ENCODE measurements at places on chromosomes 4 and X.

- DNase-seq: no peak
Measured at GRCh38 chr4:179095585-179096221, 1653.5 kb upstream of the AGA start.

GRCh38 chr4:170089274-170089667 lies 485 bp downstream of the AADAT start:
- peak; percentile 52 for DNase-seq

DNA sequence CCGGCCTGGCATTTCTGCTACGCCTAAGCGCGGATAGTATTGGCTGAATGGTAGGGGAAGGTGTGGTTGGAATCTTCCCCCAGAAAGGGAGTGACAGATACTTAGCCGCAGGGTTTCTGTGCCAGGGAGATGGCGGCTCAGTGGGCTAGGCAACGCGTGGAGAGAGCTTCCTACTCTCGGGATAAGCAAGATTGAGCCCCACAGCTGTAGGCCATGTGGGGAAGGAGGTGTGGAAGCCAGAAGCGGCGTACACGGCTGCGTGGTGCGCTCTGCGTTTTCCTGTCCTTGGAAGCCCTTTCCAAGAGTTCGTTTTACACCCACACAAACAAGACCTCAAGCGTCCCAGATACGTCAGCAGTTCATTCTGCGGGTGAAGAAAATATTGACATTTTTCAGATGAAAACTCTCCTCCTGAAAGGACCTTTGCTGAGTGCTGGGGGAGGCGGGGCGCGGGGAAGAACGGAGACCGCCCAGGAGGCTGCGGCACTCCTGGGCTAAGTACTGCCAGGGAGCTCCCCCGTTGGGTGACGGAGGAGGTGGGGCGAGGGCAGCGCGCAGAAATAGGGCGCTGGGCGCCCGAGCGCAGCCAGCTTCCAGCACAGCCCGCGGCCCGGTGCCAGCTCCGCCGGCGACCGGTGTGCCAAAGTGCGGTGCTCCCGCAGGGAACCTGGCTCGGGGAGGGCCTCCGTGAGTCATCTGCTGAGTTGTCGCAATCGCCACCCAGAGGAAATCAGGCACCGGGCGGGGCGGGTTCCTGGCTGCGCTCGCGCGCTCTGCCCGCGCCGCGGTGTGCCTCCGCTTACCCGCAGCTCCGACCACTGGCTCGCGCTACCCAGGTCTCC lies at the start of gene GPAT3:
GPAT3 (plus strand) TSS at position 589 of the 842 bp plus-strand sequence. CDS start 515 bp downstream, outside the sequence.
- DNase-seq: peak; percentile 53

GRCh38 chr4:24282446-24282845 lies 301.9 kb downstream of the DHX15 start:
- no peak for DNase-seq

GRCh38 chr4:175790083-175790482 lies 22.0 kb downstream of the GPM6A start:
- DNase-seq: no peak

- DNase-seq: no peak
Measured at GRCh38 chr4:185830263-185830994, 18.4 kb upstream of the SORBS2 start.

- DNase-seq: no peak
Measured at GRCh38 chr4:151599863-151600262, 160.9 kb downstream of the GATB start.

- no peak for DNase-seq
Measured at GRCh38 chrX:78326401-78326800, 1.0 kb downstream of the CYSLTR1 start.

GRCh38 chr4:181259081-181259709 lies 984.0 kb upstream of the TENM3 start:
- no peak for DNase-seq

DNA sequence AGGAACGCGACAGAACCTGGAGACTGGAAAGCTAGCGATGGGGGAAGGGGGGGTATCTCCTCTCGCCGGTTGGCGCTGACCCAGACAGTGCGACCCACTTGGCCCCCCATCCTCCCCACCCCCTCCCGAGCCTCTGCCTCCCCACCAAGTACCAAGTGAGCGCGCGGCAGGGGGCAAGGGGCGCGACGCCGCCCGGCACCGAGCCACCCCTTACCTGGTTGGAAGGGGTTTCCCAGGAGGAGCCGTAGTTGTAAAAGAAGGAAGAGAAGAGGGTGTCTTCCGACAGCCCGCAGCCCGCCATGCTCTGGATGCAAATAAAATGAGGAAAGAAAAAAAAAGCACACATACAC lies 112.2 kb downstream of the DHX15 start:
- DNase-seq: no peak

- peak; percentile 22 for DNase-seq
Measured at GRCh38 chr4:25779021-25779420, 83.8 kb downstream of the SEL1L3 start.

- peak; percentile 83 for DNase-seq
Measured at GRCh38 chr4:76341063-76341462, 34.5 kb downstream of the STBD1 start.

DNA sequence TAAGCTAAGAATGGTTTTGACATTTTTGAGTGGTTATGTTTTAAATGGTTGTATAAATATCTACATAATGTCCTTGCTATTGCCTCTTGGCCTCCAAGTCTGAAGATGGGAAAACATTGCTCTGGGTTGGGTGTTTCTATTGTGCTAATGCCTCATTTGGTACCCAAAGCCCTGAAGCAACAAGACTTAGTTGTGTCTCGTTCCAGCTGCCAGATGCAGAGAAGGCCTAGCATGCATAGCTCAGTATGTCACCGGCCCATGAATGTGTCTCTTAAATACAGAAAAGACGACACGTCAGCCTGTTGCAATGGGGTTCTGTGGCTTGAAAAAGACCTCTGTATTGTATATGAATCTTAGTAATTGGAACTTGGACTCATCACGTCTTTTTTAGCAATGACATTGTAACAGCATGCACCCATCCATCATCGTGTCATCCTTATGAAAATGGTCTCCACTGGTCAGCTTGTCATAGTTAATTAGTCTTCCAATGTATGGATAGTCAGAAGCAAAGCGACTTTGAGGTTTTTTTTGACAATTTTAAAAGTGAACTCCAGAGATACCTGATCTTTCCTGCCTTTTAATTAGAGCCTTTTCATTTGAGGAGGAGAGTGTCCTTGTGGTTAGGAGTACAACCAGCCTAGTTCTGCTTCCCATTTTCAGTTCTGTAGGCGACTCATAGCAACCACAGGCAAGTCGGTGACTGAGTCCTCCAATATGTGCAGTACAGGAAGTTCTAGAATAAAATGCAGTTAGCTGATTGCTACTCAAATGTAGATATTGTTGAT lies 126.4 kb upstream of the GATB start:
- peak; percentile 49 for DNase-seq

DNA sequence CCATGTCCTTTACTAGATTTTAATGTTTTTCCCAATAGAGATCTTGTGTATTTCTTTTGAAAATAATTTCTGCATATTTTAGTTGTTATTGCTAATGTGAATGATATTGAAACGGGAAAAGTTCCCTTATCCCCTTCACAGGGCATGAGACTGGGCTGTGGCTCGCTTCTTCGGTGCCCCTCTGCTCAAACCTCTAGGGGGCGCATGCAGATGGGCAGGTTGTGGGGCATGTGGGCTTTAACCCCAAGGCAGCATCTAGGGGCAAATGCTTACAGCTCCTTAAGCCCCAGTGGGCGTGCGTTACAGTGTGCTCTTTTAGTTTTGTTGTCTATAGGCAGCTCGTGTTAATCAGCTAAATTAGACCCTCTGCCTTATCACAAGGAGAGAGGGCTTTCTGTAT lies 194.7 kb downstream of the OPHN1 start:
- no peak for DNase-seq

- no peak for DNase-seq
Measured at GRCh38 chrX:45128896-45129454, 71.7 kb downstream of the DIPK2B start.

- DNase-seq: no peak
Measured at GRCh38 chr4:152064282-152064681, 303.5 kb upstream of the GATB start.

DNA sequence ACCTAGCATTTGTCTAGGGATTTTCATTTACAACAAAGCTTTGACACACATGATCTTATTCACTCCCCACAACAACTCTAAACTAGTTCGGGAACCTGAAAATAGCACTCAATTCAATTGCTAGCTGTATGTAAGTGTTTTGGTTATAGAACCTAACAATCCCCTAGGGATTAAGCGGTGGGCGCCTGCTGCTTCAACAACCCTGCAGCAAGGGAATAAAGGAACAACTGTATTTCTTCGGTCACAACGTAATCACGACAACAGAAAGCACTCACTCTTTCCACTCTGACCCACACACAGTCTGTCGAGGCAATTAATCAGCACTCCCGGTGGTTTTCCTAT lies 674 bp upstream of the DIAPH2 start:
- no peak for DNase-seq

DNA sequence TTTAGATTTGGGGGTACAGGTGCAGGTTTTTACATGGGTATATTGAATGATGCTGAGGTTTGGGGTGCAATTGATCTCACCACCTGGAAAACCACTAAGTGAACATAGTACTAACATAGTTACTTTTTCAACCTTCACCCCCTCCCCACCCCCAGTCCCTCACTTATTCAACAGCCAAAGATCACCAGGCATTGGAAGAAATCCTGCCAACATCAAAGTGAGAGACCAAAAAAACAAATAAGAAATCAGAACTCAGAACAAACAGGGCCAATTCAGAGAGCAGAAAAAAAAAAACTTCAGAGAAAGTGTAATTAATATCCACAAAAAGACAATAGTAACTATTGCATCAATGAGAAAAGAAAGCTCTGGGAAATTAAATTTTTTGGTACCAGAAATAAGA lies 20.5 kb upstream of the LAP3 start:
- DNase-seq: no peak

- peak; percentile 1 for DNase-seq
Measured at GRCh38 chr4:135359128-135359527, 1157.5 kb upstream of the PABPC4L start.

DNA sequence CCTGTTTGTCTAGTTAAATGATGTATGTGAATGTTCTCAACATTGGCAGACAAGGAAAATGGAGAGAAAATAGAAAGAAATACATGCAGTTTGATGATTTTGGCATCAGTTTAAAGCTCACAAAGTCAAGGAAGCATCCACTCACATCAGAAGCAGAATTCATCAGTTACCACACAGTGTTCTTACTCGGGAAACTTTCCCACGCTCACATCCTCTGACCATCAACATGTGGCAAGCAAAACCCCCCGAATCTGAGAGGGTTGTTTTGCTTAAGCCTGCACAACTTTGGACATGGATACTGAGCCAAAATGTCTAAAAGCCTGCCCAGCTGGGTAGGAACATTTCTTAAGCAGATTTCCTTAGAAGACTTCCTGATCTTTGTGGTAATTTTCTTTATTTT lies 407.6 kb downstream of the ANKRD50 start:
- DNase-seq: peak; percentile 33

GRCh38 chr4:20520901-20521300 lies 179.4 kb upstream of the PACRGL start:
- DNase-seq: peak; percentile 75

DNA sequence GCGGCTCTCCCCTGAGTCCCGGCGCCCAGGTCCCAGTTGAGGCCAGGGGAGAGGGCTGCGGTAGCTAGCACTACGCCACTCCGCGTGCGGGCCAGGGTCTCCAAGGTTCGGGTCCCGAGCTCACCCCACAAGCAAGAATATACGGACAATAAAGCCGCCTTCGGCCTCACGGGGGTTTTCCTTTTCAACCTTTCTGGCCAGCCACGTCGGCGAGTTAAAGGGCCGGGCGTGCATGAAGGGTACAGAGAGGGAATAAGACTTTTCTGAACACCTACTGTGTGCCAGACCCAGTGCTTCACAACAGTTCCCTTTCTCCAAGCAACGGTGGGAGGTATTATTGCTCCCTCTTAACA lies 138.5 kb upstream of the ZIC3 start:
- no peak for DNase-seq

DNA sequence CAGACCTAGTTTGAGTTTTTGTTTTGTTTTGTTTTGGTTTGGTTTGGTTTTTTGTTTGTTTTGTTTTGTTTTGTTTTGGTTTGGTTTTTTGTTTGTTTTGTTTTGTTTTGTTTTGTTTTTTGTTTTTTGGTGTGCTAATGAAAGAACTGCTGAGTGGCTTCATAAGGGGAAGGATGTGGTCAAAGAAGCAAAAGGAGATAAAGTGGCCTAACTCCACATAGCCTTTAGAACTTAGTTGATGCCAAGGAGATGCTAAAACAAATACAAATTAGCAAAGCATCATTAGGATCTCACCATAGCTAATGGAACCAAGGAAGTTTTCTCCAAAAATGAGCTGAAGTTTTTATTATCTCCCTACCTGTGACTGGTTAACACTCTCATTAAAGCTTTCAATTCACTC lies 44.6 kb upstream of the TMEM164 start:
- DNase-seq: no peak

- DNase-seq: peak; percentile 79
Measured at GRCh38 chr4:113645771-113646441, 115.6 kb downstream of the CAMK2D start.

DNA sequence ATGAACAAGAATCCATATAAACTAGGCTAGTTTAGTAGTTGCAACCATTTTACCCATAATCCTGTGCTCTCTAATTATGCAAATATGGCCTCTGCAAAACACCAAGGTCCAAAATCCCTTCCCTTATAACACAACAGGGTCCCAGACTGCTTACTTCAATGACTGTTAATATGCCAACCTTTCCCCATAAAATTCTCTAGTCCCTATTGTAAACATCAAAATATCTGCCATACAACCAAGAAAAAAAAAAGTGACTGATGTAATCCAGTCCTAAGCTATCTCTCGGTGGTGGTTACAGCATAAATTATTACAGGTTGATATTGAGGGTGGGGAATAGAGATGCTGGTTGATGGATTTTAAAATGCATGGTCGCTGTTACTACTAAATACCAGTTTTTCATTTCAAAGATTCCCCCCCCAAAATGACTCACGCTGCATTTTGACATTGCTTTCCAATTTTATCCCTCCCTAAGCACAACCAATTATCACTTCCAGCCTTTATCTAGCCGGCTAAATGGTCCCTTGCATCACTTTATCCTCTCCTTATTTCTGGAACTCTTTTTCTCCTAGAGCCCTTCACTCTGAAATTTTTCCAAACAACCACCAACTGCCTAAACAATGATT lies 44.8 kb downstream of the TSPAN5 start:
- DNase-seq: peak; percentile 48
